ENCODE measurements at places on chromosomes 16 and 17.

- no peak for DNase-seq
Observed at GRCh38 chr17:39650121-39650579, 13.2 kb downstream of the STARD3 start.

- DNase-seq = no peak
Observed at GRCh38 chr16:47045023-47045422, 71.5 kb upstream of the DNAJA2 start.

GRCh38 chr17:48621410-48622392, 4.5 kb downstream of the HOXB9 start:
- DNase-seq = no peak

DNA sequence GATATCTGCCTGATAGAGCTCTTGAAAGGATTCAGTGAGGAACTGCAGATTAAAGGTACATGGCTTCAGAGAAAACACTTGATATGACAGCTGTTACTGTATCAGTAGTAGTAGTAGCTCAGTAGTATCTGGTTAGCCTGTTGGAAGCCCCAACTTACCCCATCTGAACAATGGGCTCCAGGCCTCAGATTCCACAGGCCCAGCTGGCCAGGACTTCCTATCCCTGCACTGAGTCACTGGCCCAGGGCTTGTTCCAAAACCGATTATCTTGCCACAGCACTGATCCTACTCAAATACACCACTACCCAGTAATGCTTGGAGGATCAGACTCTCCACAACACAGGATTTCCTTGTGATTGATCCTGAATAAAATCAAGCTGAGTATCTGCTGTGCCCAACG, 32.6 kb downstream of the DCUN1D3 start:
- DNase-seq = no peak

DNA sequence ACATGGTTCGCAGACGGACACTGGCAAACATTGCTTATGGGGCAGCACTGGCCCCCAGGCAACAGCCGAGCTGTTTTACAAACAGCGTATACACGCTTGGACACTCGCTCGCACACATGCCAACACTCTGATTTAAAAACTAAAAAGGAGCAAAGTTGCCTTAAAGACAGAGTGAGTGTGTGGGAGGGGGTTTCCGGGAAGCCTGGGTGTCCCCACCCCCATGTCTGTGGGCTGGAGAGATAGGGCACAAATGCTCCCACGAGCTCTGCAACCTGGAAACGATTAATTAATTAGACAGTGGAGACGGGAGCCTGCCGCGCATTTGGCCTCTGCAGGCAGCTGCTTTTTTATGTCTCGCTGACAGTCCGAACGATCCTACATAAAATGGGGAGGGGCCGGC, 107.9 kb upstream of the ZNF469 start:
- DNase-seq = peak; percentile 48

DNA sequence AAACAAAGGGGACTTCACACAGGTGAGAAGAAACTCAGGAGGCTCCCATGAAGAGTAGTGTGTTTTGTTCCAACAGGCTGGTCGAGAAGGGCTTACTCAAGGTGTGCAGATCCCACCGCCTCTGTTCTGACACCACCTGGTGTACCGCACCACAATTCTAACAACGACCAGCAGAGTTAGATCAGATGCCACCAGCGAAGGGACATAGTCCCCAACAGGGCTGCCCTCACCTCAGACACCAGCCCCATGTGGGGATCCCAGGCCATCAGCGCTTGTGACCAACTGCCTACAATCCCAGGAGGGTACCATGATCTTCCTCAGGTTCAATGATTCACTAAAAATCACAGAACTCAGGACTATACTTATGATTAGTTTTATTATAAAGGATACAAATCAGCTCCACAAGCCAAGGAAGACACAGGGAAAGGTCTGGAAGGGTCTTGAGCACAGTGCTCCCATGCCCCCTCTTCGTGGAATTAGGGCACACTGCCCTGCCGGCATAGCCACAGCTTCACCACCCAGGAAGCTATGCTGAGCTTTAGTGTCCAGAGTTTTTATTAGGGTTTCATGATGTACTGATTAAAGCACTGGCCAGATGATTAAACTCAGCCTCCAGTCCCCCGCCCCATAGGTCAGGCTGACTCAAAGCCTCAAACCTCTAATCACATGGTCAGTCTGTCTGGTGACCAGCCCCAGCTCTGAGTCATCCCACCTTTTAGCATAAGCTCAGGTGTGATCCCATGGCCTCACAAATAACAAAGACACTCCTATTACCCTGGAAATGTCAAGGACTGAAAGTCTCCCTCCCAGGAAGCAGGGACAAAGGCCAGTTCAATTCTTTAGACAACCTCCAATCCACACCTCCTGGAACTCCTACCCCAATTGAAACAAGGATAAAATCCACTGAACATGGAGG, 26.0 kb downstream of the TRIM25 start:
- DNase-seq = no peak

- no peak for DNase-seq
Observed at GRCh38 chr17:53134548-53134947, 688.2 kb upstream of the KIF2B start.

DNA sequence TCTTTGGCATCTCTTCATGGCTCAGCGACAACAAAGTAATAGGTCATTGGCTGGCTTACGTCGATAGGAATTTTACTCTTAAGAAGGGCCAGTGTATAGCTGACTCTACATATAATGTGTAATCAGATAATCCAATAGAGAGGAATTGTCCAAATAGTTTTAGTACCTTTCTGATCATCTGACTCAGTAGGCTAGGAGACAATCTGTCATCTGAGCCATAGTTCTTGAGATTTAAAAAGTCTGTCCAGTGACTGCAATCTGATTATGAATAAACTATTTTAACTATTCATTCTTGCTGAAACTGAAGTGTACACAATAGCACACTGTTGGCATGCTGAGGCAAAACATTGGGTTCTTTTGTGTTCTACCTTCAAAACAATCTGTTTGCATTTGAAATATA, 21.4 kb upstream of the NOL11 start:
- DNase-seq = no peak

DNA sequence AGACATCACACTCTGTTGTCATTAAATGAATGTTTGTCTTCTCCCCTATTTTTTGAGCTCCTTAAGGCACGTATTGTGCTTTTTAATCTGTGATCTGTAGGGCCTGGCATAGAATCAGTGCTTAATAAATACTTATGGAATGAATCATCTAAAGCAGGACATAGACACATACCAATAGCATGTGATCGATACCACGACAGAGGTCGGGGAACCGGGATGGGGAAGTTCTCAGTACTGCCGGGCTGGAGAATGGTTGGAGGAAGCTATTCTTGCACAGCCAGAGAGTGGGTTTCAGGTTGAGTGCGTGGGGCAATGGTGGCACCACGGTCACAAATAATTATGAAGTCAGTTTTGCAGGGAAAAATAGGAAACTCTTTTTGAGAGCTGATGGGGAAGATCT, 26.8 kb downstream of the NLRP1 start:
- no peak for DNase-seq

DNA sequence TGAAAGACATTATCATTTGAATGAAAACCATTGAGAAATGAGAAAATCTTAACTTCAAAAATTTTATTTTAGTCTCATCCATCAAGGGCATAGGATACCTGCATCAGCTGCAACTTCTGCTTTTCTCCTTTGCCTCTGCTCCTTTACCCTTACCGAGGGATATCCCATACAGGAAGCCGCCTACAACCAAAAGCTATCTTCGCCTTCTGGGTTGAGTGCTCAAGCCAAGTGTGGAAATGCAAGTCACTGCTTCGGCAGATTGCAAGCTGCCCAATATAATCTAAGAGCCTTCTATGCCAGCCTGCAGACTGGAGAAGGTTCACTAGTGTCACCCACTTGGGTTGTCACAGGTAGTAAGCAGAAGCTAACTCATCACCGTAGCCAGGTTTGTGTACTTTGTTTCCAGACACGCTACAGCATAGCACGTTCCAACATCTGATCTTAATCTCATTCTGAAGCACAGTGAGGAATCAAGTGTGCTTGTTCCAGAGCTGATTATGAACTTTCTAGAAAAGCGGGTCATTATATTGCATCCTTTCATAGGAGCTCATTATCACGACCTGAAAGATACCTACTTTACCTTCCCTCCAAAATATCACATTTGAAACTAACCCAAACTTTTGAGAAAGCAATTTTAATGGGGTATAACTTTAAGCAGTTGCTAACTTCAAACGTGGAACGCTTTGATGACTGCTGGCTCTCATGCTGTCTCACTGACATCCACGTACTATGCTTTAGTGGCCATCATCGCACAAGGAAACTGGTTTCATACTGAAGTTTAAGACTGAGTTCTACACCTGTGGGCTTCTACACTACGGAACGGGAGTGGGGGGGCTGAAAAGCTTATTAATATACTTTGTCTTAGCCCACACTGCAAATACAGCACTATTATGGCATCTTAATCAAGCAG, 8.0 kb upstream of the UNK start:
- no peak for DNase-seq

DNA sequence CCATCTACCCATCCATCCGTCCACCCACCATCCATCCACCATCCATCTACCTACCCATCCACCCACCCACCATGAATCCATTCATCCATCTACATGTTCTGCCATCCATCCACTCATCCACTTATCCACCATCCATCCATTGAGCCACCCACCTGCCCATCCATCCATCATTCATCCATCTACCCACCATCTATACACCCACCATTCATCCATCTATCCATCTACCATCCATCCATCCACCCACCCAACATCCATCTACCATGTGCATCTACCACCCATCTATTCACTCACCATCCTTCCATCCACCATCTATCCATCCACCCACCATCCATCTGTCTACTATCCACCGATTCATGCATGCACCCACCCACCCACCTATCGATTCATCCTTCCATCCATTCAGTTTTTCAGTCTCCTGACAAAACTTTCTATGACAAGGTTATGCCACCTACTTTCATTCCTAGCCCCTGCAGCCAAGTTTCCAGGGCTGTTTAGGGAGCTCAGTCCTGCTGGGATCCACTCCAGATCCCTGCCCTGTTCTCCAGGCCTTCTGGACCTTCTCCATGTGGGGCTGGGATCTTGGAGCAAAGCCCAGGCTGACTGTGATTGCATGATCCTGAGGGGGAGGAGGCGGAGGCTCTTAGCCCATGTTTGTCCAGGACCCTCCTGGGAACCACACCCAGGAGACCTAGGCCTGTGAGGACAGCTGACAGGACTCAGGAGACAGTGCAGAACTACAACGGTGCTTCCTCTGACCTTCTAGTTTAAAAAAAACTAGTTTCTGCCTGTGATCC, 27.4 kb downstream of the BCO1 start:
- peak; percentile 54 for DNase-seq

DNA sequence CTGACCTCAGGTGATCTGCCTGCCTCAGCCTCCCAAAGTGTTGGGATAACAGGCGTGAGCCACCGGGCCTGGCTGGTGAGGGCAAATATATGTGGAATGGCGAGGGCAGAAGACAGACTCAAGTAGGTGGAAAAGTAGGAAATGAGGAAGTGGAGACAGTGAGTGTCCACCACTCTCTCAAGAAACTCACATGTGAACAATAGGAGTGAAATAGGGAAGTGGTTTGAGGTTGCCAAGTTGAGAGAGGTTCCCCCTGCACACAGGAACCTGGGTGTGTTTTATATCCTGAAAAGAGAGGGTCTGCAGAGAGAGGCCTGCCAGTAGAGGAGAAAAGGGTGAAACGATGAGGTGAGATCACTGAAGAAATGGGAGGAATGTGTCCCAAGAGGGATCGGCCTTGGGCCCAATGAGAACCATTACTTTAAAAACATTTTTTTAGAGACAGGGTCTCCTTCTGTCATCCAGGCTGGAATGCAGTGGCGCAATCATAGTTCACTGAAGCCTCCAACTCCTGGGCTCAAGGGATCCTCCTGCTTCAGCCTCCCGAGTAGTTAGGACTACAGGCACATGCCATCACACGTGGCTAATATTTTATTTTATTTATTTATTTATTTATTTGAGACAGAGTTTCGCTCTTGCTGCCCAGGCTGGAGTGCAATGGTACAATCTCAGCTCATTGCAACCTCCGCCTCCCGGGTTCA, 17.1 kb upstream of the CORO1A start:
- DNase-seq = no peak

- DNase-seq = no peak
Observed at GRCh38 chr16:54447576-54448440, 161.2 kb upstream of the IRX3 start.

GRCh38 chr16:88477631-88478519, 24.8 kb downstream of the ZFPM1 start:
- DNase-seq = no peak

- DNase-seq = no peak
Observed at GRCh38 chr17:6160232-6160555, 90.0 kb downstream of the WSCD1 start.

- DNase-seq = no peak
Observed at GRCh38 chr16:78811247-78811646, 711.8 kb downstream of the WWOX start.

GRCh38 chr17:78723001-78723796, 58.9 kb downstream of the CYTH1 start:
- peak; percentile 90 for DNase-seq

GRCh38 chr17:50684288-50684611, 23.5 kb downstream of the ANKRD40 start:
- peak; percentile 4 for DNase-seq

- DNase-seq = no peak
Observed at GRCh38 chr17:30095507-30096244, 20.9 kb upstream of the NSRP1 start.

DNA sequence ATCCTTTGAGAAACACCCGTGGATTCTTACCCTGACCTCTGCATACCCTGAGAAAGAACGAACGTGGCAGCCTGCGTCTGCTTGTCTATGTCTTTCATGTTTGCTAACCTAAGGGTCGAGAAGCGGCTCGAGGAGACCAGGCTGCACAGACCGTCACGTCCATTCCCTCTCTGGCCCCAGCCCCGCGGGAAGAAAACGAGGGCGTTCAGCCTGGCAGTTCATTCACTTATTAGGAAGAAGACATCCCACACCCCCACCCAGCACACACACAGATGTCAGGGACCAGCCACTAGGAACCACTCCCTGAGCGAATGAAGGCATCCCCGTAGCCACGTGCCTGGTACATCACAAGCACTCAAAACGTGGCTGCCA, 655 bp upstream of the MTHFSD start:
- DNase-seq = no peak

DNA sequence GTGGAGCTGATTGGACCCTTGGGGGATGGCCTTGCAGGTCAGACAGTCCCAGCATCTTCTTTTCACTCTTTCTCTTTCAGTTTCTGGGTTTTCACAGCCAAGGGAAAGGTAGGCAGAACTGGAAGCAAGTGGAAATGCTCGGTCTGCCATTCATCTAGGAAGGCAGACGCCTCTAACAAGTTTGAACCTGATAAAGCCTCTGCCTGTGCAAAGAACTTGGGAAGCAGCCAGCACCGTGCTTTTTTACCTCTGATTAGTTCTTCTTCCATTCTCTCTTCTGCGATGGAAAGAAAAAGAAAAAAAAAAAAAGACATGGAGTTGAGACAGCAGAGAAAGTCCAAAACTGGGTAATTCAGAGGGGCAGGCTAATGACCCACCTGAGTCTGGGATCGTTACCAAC, 997.8 kb upstream of the EEF2KMT start:
- DNase-seq = no peak

DNA sequence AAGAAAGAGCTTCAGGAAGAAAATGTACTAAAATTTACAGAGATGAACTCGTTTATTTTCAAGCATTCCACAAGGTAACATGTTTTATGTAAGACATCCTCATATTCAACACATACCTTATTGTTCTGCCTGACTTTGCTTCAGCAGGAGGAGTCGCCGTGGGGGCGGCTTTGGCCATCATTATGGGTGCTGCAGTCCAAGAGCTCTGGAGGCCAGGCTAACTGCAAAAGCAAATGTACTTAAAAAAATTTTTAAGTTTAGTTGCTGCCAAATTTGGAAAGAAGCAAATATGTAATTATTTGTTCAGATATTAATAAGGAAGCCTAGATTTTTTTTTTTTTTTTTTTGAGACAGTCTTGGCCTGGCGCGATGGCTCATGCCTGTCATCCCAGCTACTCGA, 4.1 kb upstream of the SPG7 start:
- no peak for DNase-seq

GRCh38 chr16:51321251-51321650, 170.2 kb upstream of the SALL1 start:
- no peak for DNase-seq

Measured in BE2C (cell line).